ENCODE measurements at places on chromosomes 12 and 14.
A peak's percentile ranks its signal among the peaks of the same experiment; 100 is the strongest.

DNA sequence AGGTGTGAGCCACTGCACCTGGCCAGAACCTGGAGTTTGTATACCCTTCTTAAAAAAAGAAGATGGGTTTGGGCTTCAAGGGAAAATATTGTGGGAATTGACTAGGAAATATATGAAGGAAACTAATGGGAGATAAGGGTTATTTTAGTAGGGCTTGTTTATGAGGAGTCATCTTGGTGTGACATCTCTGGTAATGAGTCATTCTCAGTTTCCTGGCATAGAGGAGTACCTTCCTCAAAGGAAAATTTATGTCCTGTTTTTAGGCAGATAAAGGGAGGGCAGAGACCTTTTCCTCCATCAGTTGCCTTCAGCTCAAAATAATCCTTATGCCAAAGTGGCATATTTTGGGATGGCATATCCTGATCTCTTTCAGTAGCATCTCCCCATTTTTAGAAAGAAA, 30.6 kb upstream of the NFKBIA start:
- DNase-seq, result no peak

GRCh38 chr12:121512561-121512960, 68.3 kb downstream of the KDM2B start:
- no peak for DNase-seq

DNA sequence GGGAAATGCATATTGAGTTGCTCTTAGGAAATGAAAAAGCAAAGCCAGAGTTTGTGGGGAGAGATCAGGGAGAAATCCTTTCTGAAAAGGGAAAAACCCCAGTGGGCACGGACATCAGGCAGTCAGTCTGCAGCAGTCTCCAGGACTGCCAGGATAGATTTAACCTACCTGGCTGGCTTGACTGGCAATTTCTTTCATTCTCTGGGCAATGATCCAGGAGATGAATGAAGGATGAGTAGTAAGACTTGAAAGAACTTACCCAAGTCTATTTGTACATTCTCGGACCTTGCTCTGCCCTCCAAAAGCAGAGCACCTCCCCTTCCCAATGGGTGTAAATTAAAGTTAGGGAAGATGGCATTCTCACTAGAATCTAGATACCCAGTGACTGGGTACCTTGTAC, 42.9 kb downstream of the CMAS start:
- DNase-seq, result no peak

- DNase-seq, result no peak
Measured at GRCh38 chr12:52213564-52214420, 19.3 kb upstream of the KRT7 start.

DNA sequence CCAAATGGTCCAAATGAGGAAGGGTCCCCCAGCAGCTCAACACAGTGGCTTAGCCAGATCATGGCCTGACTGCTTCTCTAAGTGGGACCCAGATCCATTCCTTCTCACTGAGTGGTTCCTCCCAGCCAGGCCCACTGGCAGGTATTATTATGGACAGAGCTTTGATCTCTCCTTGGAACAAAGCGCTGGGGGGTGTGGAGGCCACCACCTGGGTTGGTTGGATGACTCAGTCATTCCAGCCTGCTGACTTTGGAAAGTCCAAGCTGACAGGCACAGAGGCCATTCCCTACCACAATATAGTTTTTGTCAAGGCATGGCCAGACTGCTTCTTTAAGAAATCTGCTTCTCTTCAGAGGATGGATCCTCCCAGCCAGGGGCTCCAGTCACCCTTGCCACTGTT, 341.1 kb downstream of the BTG1 start:
- no peak for DNase-seq

GRCh38 chr12:20429852-20430251, 61.5 kb downstream of the PDE3A start:
- DNase-seq, result no peak

- DNase-seq, result no peak
Measured at GRCh38 chr14:63157195-63157594, 47.0 kb upstream of the RHOJ start.

GRCh38 chr12:120903412-120904196, 554 bp downstream of the SPPL3 start:
- DNase-seq, result peak; percentile 34

GRCh38 chr14:95756127-95756526, 42.2 kb upstream of the TCL1A start:
- no peak for DNase-seq

- DNase-seq, result peak; percentile 20
Measured at GRCh38 chr14:71855399-71856036, 76.7 kb upstream of the RGS6 start.

DNA sequence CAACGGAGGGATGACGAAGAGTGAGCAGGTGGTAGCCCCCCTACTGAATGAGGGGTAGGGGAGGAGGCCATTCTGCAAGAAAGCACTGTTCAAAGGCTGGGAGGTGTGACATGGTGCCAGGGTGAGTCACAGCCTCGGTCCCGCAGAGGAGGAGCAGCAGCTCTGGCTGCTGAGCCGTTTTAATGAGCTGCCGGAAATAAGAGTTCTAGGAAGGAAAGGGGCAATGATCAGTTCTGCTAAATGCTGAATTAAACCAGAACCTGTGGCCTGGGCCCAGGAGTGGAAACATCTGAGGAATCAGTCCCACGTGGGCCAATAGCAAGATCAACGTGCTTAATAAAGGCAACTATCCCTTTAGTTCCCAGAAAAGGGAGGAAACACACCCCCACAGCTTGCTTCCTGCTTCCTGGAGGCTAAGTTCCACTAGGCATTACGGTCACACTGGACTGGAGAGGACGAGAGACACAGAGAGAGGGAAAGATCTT, 3.6 kb downstream of the ABCD4 start:
- DNase-seq, result no peak

Measured in stimulated activated CD8-positive, alpha-beta memory T cell treated with anti-CD3 and anti-CD28 coated beads, Interleukin-12 subunit alpha, Interleukin-12 subunit beta, amount 100 ng/mL, for 1 hour (primary cell).